ENCODE measurements at places on chromosomes 2 and 18. TPM values are rescaled to one million over a fixed set of nuclear protein-coding genes. Genes with fewer than 3 reads are reported as not detected.

CREG2 gene
- not detected for polyA plus RNA-seq

GKN1 gene
- polyA plus RNA-seq: not detected

TMEFF2 gene
- polyA plus RNA-seq: not detected

EGR4 gene
- polyA plus RNA-seq: not detected

MATN3 gene
- polyA plus RNA-seq: not detected

GAL3ST2 gene
- polyA plus RNA-seq: not detected

FSIP2 gene
- polyA plus RNA-seq: not detected

SLC19A3 gene
- not detected for polyA plus RNA-seq

RETREG2 gene
- polyA plus RNA-seq: 65.9 TPM

PROKR1 gene
- not detected for polyA plus RNA-seq

HDHD2 gene
- 45.7 TPM for polyA plus RNA-seq

CNRIP1 gene
- polyA plus RNA-seq: not detected

CDKL4 gene
- polyA plus RNA-seq: not detected

MRO gene
- not detected for polyA plus RNA-seq

AQP12B gene
- polyA plus RNA-seq: not detected

ZNF532 gene
- 0.70 TPM for polyA plus RNA-seq

AP1S3 gene
- polyA plus RNA-seq: 3.9 TPM

Data from CD8-positive, alpha-beta memory T cell (primary cell).